ENCODE measurements at places on chromosomes 5 and 9. TPM values are rescaled to one million over a fixed set of nuclear protein-coding genes. Genes with fewer than 3 reads are reported as not detected.

DNA sequence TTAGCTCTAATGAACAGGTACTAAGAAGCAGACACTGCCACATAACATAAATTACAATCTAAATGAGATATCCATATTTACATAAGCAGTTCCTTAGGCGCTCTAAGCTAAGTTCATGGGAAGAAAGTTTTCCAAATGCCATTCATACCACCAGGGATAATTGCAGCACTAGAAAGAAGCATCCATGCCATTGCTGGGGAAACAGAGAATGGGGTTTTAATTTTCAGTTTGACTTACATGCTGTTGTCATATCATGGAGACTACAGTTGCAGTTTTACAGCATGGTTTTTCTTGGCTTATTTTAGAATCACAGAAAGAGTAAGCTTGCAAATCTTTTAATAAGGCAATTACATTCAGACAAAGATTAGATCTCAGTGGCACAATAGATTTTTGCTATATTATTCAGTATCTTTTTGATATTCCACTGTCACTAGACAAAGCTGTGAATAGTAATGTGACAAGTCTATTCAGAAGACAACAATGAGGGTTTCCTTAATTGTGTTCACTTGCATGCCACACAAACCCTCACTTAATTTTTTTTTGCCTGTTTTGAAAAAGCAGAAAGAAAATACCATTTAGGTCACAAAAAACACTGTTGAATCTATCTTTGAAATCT lies 108.4 kb upstream of the ELAVL2 start:
- no peaks in the 10 kb centered on the region for H3K27me3 ChIP-seq
- no peak for DNase-seq
- no peaks in the 10 kb centered on the region for H3K36me3 ChIP-seq
- H3K4me3 ChIP-seq = no peak overlapping the region
- H3K4me1 ChIP-seq = no peaks in the 10 kb centered on the region

The SMARCA2 gene
- 75.9 TPM for total RNA-seq

- H3K27me3 ChIP-seq = no peaks in the 10 kb centered on the region
- no peaks in the 10 kb centered on the region for H3K36me3 ChIP-seq
- H3K4me1 ChIP-seq = no peaks in the 10 kb centered on the region
Measured at GRCh38 chr9:107462691-107463090, 26.9 kb downstream of the KLF4 start.

DNA sequence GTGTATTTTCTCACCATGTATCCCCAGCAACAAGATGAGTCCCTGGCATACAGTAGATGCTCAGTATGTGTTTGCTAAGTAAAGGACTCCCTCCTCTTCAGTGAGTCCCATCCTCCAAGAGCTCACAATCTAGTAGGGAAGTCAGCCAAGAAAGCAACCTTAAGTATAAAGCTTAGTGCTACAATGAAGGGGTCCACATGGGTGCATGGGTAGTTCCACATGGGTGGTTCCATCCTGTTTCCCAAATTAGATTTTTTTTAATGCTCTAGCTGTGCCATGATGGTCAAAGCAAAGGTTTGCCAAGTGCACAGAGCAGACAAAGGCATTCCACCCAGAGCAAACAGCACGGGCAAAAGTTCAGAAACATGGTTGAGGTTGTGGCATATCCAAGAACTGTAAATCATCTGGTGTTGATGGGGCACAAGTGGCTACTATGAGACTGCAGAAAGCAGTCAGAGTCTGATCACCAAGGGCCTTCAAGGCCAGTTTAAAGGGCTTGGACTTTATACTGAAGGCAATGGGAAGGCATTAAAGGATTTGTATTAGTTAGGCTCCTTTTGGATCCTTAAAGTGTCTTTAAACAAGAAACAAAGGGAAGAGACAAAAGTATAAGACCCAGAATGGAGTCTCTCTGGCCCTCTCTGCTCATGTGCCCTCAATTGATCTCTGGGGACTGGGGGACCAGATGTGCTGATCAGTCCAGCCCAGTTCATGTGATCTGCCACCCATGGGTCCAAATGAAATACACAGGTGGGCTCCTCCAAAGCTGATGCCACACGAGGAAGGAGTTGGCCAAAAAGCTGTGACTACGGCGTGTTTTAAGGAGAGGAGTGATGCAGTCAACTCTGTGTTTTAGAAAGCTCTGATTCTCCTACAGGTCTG lies 9.0 kb upstream of the CPLX2 start:
- DNase-seq = no peak
- H3K36me3 ChIP-seq = no peaks in the 10 kb centered on the region
- H3K27me3 ChIP-seq = no peaks in the 10 kb centered on the region

DNA sequence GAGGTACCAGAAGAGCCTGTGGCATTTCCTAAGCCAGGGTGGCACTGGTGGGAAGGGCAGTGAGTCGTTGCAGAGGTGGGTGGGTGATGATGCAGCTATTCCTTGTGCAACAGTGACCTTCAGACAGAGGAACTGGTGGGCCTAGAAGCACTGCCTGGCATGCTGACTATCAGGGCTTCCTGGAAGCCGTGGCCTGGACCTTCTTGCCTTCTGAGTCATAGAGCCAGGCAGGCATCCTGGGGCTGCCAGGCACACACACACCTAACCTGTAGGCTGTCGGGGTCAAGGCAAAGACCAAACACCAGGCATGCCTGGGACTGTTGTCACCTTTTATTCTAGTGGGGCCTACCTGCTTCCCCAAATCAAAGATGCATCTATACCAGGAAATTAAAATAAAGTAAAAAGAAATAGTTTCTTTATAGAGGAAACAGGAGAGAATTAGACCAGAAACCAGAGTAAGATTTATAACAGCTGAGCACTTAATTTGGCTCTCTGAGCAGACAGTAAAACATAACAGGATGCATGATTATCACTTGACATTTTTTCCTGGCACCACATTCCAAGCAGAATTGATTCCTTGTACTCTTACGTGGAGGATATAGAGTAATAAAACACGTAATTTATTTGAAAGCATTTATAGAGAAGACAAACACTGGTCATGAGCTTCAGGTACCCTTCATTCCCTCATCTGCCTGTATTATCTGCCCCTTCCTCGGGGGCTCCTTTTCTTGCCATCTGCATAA lies 25.1 kb downstream of the NANS start:
- H3K27me3 ChIP-seq = no peaks in the 10 kb centered on the region
- peak overlapping the region; percentile 56 for H3K27ac ChIP-seq
- no peaks in the 10 kb centered on the region for H3K4me1 ChIP-seq
- peaks cover 11% of the 10 kb centered on the region for H3K36me3 ChIP-seq

DNA sequence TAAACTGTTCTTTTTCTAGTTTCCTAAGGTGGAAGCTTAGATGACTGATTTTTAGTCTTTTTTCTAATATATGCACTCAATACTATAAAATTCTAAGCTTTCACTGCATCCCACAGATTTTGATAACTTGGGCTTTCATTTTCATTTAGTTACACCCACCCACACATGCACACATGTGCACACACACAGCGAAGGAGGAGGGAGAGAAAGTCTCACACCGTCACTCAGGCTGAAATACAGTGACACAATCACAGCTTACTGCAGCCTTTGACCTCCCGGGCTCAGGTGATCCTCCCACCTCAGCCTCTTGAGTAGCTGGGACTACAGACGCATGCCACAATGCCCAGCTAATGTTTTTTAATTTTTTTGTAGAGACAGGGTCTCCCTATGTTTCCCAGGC lies 96.5 kb downstream of the SMIM23 start:
- DNase-seq = no peak
- no peak overlapping the region for H3K27ac ChIP-seq
- H3K4me3 ChIP-seq = no peak overlapping the region

DNA sequence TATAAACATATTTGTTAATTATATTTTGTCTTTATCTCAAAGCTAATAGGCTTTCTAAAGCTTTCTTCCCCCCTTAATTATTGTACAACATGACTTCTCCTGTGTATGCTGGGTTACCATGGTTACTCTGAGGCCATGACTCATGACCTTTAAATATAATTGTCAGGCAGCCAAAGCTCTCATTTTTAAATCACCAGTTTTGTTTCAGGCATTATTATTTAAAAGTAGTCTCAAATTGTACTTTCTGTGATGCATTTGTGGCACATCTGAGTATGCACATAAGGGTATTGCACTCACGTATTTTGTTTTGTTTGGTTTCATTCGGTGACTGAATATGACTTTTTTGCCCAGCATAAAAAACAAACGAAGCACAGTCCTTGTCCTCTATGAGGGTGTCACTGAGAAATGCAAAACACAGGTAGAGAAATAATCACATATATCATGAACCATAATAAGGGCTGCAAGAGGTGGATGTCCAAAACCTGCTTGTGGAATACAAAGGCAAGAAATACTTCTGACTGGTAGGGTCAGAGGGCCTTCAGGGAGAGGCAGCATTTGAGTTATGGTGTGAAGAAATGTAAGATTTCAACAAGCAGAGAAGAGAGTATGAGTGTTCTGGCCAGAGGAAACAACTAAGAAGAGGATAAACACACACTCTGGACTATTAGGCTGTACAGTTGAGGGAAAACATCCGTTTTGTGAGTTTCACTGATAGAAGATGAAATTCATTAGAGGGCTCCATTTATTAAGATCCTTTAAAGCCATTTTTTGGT lies 2.1 kb downstream of the CCDC192 start:
- no peak for DNase-seq
- no peaks in the 10 kb centered on the region for H3K36me3 ChIP-seq
- H3K27me3 ChIP-seq = no peaks in the 10 kb centered on the region
- H3K4me1 ChIP-seq = peaks cover 11% of the 10 kb centered on the region

DNA sequence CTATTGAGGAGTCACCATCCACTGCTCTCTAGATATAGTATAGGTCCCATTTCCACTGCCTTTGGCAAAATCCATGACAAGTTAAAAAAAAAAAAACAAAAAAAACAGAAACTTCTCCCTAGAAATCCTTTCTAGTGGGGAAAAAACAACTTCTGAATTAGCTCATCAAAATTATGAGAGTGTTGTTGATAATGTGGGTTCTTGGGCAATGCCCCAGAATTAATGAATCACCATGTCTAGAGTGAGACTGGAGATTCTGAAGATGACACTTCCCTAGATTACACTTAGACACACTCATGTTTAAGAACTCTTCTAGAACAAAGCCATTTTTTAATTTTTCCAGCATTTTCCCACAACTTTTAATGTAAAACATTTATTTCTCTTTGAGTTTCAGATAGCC lies 728.0 kb upstream of the C9orf72 start:
- H3K36me3 ChIP-seq = no peaks in the 10 kb centered on the region
- no peak for DNase-seq
- no peak overlapping the region for H3K27ac ChIP-seq
- no peak overlapping the region for H3K4me3 ChIP-seq
- no peaks in the 10 kb centered on the region for H3K4me1 ChIP-seq

DNA sequence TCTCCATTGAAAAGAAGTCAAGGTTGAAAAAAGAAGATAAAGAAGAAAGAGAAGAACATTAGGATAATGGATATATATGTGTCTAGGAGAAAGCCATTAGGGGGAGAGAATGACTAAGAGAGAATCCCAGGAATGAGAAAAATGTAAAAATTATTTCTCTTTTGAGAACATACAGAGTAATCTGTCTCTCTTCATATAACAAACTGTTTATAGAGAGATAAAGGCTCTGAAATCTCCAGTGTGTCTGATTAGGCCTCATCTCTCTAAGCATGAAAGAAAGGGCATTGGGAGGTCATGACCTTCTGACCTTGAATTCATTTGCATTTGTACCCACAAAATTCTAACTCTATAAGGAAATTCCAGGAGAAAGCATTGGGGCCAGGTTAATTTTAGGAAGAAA lies 3.5 kb upstream of the MPDZ start:
- H3K36me3 ChIP-seq = no peaks in the 10 kb centered on the region
- no peak overlapping the region for H3K27ac ChIP-seq
- no peaks in the 10 kb centered on the region for H3K27me3 ChIP-seq
- no peaks in the 10 kb centered on the region for H3K4me1 ChIP-seq
- no peak overlapping the region for H3K4me3 ChIP-seq
- no peak for DNase-seq

DNA sequence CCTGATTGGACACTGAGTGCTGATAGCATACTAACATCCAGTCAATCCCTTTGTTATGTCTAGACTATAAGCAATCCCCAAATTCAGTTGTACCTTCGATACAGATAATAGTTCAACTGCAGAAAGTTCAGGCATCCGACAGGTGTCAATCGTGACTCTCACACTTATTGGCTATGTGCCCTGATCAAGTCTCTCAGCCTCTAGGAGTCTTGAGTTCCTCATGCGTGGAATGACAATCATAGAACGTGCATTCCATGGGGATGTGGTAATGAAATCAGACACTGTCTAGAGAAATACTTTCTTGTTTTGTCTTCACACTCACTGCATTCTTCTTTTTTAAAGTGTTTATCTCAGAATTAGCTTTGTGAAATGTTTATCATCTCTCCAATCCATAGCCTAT lies 4.8 kb downstream of the ANKRD34B start:
- DNase-seq = no peak
- H3K27ac ChIP-seq = no peak overlapping the region
- H3K4me1 ChIP-seq = peaks cover 12% of the 10 kb centered on the region
- H3K27me3 ChIP-seq = peaks cover 1% of the 10 kb centered on the region
- no peaks in the 10 kb centered on the region for H3K36me3 ChIP-seq

The ITGA2 gene
- 3.7 TPM for total RNA-seq

GRCh38 chr9:10052181-10052580 lies 560.6 kb downstream of the PTPRD start:
- no peaks in the 10 kb centered on the region for H3K4me1 ChIP-seq
- no peak for DNase-seq
- H3K27ac ChIP-seq = no peak overlapping the region
- no peaks in the 10 kb centered on the region for H3K27me3 ChIP-seq
- H3K36me3 ChIP-seq = no peaks in the 10 kb centered on the region
- H3K4me3 ChIP-seq = no peak overlapping the region

- H3K4me3 ChIP-seq = no peak overlapping the region
- no peaks in the 10 kb centered on the region for H3K27me3 ChIP-seq
- H3K27ac ChIP-seq = no peak overlapping the region
- H3K4me1 ChIP-seq = no peaks in the 10 kb centered on the region
Measured at GRCh38 chr9:14018081-14018480, 295.9 kb downstream of the NFIB start.

The SLC44A1 gene
- 71.2 TPM for total RNA-seq

The OTULINL gene
- total RNA-seq = 12.3 TPM

The MLANA gene
- total RNA-seq = not detected

The PPP1R26 gene
- total RNA-seq = 12.9 TPM

DNA sequence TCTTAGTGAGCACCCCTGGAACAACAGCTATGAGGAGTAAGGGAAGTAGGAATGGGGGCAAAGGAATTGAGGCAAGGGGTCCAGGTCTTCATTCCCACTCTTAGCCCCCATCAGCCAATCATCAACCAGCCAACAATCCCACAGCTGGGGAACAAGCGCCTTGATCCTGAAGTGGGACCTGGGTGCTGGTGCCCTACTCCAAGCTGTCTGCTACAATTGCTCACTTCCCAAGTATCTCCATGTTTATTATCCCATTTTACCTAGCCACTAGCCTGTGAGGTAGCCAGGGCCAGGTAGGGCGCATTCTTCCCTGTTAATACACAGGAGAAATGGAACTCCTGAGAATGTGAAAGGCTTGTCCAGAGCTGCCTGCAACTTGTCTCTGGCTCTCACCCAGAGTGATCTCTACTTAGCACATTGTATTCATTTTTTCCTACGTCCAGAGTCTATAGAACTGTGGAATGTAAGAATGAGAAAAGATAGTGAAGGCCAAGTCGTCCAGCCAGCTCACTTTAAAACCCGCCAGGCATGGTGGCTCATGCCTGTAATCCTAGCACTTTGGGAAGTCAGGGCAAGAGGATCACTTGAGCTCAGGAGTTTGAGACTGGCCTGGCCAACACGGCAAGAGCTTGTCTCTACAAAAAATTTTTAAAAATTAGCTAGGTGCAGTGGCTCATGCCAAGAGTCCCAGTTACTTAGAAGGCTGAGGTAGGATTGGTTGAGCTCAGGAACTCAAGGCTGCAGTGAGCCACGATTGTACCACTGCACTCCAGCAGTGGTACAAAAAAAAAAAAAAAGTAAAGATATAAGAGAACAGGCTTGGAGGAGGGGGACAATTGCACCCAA lies 6.2 kb upstream of the DNAJC18 start:
- H3K27me3 ChIP-seq = no peaks in the 10 kb centered on the region
- no peaks in the 10 kb centered on the region for H3K36me3 ChIP-seq
- no peak for DNase-seq
- no peaks in the 10 kb centered on the region for H3K4me1 ChIP-seq
- no peak overlapping the region for H3K27ac ChIP-seq

The TRIM7 gene
- 12.1 TPM for total RNA-seq

The NANS gene
- total RNA-seq = 50.9 TPM

The SPINK4 gene
- not detected for total RNA-seq
